ENCODE measurements at places on chromosomes 1 and 21. TPM values are rescaled to one million over a fixed set of nuclear protein-coding genes. Genes with fewer than 3 reads are reported as not detected.
A peak's percentile ranks its signal among the peaks of the same experiment; 100 is the strongest.

Gene WDR64
- total RNA-seq: not detected

Gene OR2T29
- not detected for total RNA-seq

Gene LIN28A
- not detected for total RNA-seq

Gene CBR3
- total RNA-seq: 3.8 TPM

Gene CD5L
- total RNA-seq: 2.4 TPM

Gene NBPF6
- total RNA-seq: not detected

- peaks cover 88% of the 10 kb centered on the region for H3K4me1 ChIP-seq
- DNase-seq: no peak
- H3K4me3 ChIP-seq: no peak overlapping the region
- peak overlapping the region; percentile 86 for H3K27ac ChIP-seq
- H3K36me3 ChIP-seq: peaks cover 3% of the 10 kb centered on the region
Observed at GRCh38 chr1:27435566-27436203, 43.3 kb downstream of the GPR3 start.

GRCh38 chr1:35726450-35727433 is 8.1 kb upstream of the C1orf216 start:
- no peaks in the 10 kb centered on the region for H3K4me1 ChIP-seq
- no peak overlapping the region for H3K4me3 ChIP-seq
- no peak for DNase-seq
- H3K27ac ChIP-seq: no peak overlapping the region
- H3K36me3 ChIP-seq: no peaks in the 10 kb centered on the region

DNA sequence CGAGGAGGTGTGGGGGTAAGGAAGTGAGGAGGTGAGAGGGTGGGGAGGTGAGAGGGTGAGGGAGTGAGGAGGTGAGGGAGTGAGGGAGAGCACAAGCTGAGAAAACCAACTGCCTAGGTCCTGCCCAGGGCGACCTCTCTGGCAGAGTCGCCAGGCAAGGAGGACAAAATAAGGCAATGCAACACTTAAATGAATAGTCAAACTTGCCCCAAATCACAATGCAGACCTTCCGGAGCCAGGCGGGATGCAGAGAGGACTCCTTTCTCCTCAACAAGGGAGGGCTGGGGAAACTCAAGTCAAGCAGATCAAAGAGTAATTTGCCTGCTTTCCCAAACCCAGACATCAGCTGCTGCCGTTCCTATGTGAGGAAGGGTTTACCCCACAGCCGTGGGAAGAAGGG is 86.0 kb downstream of the CCDC185 start:
- H3K4me1 ChIP-seq: no peaks in the 10 kb centered on the region
- no peaks in the 10 kb centered on the region for H3K36me3 ChIP-seq
- no peak for DNase-seq

DNA sequence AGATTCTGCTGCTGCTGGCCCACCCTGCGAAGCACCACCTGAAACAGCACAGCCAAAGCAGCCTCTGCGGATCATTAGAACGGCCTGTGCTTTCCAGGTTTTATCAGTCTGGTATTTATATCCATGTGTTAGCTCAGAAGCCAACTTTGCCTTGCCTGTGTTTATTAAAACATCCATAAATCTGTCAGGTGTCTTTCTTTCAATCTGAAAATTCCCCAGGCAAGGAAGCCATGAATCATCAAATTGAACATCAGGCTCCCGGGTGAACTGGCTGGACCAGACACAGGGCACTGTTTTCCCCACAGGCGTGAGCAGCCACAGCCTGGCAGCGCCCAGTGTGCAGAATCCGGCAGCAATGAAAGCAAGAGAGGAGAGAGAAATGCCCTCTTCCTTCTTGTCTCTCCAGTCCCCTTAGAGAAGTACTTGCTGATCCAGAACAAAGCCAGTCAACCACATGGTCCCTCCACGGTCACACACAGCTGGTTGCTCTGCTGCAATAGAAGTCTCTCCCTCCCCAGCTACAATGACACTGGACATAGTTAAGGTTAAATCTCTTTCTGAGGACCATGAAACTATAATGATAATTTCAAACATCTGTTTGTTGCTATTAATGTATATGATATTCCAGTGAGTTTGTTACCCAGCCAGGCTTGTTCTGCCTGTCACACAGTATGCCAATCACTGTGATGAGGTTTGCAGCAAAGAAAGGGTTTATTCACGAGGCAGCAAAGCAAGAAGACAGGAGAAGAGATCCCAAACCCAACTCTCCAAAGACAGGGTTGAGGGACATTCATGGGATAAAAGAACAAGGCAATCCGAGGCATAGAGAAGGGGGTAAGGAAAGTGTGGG is 212.1 kb upstream of the FMN2 start:
- H3K27me3 ChIP-seq: no peaks in the 10 kb centered on the region
- H3K27ac ChIP-seq: no peak overlapping the region
- H3K36me3 ChIP-seq: no peaks in the 10 kb centered on the region
- H3K4me1 ChIP-seq: no peaks in the 10 kb centered on the region
- no peak overlapping the region for H3K4me3 ChIP-seq
- peak; percentile 47 for DNase-seq

DNA sequence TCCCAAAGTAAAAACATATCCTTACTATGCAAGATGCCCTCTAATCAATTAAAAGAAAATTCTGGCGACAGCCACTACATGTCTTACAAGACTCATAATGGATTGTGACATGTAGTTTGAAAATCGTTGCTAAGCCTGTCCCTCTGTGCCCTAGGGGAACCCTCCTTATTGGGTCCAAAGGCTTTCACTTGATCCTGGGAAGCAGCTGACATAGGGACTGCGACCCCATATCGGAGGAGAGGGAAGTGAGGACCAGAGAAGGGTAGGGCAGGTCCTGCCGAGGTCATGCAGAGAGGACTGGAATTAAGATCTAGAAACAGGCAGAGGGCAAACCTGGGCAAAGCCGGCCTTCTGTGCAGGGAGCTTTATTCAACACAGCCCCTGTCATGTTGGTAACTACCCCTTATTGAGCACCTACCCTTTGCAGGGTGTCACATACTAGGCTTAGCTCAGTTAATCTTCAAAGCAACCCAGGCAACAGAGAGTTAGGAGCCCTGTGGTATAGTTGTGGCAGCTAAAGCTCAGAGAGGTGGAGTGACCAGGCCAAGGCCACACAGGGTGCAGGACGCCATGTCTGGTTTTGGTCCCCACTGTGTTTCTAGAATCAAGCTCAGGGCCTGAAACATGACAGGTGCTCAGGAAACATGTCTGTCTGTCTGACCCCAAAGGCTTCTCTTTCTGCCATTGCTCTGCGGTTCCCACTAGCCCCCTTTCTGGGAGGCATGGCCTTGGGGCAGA is 18.4 kb upstream of the IFNLR1 start:
- H3K4me1 ChIP-seq: peaks cover 8% of the 10 kb centered on the region
- H3K4me3 ChIP-seq: no peak overlapping the region
- DNase-seq: no peak
- no peaks in the 10 kb centered on the region for H3K27me3 ChIP-seq

GRCh38 chr1:208273386-208274017 is 29.3 kb upstream of the PLXNA2 start:
- no peak overlapping the region for H3K4me3 ChIP-seq
- no peaks in the 10 kb centered on the region for H3K4me1 ChIP-seq
- no peaks in the 10 kb centered on the region for H3K36me3 ChIP-seq
- DNase-seq: no peak
